ENCODE measurements at places on chromosomes 6 and 20.

DNA sequence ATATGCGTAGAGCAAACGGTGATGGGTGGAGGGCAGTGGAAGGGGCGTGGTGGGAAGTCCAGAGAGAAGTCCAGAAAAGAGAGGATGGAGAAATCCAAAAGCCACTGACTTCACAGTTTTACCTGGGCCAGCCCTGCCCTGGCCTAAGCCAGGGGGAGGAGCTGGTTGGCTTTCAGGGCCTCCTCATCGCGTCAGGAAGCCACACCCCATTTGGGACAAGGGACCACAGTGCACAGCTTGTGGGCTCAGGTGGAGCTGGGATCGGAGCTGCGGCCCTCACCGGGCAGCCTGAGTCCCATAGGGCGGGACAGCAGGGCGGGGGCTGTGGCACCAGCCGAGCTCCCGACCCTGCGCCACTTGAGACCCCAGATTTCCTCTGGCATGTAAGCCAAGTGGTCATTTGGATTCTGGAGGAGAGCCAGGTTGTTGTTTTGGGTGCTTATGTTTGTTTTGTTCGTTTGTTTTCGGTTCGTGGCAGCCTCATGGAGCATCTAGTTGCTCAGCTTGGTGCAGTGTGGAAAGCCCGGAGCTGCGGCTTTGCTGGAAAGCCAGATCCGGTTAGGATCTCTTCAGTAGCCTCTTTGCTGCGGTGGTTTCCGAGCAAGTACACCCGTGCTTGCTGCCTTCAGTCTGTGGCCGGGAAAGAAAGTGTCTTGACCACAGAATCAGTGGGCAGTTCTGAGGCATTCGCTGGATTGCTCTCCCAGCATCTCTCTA lies 42.2 kb downstream of the RIOK1 start:
- DNase-seq: no peak
- no peak overlapping the region for H3K27ac ChIP-seq
- H3K27me3 ChIP-seq: no peaks in the 10 kb centered on the region
- no peaks in the 10 kb centered on the region for H3K36me3 ChIP-seq
- H3K4me1 ChIP-seq: no peaks in the 10 kb centered on the region
- H3K4me3 ChIP-seq: no peak overlapping the region

DNA sequence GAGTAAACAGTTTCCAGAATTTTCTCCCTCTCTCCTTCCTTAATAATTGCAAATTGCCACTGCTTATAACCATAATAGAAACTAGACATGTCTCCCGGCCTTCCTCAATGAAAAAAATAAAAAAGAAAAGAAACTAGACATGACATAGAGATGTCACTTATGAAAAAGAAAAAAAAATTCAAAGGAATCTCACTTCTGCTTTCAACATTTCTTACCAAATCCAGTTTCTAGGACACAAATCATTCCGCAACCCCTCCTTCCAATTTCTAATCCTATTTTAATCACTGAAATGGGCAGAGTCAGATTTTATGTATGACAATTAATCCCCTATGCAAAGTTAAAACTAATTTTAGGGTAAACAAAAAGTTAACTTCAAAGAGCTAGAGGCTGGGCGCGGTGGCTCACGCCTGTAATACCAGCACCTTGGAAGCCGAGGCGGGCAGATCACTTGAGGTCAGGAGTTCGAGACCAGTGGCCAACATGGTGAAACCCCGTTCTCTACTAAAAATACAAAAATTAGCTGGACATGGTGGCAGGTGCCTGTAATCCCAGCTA lies 40.1 kb upstream of the EEF1A1 start:
- no peak overlapping the region for H3K4me3 ChIP-seq
- no peak for DNase-seq
- no peaks in the 10 kb centered on the region for H3K27me3 ChIP-seq
- peak overlapping the region; percentile 64 for H3K27ac ChIP-seq
- peaks cover 57% of the 10 kb centered on the region for H3K4me1 ChIP-seq
- H3K36me3 ChIP-seq: no peaks in the 10 kb centered on the region

DNA sequence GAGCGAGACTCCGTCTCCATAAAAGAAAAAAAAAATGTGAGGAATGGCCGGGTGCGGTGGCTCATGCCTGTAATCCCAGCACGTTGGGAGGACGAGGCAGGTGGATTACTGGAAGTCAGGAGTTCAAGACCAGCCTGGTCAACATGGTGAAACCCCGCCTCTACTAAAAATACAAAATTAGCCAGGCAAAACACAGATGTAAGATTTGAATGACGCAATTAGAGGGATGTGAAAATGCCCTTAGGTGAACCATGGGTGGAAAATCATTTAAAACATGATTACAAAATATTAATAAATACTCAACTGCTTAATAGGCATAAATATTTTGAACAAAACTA lies 20.9 kb downstream of the COL9A3 start:
- H3K36me3 ChIP-seq: no peaks in the 10 kb centered on the region
- H3K27ac ChIP-seq: no peak overlapping the region
- H3K4me3 ChIP-seq: no peak overlapping the region
- no peak for DNase-seq
- no peaks in the 10 kb centered on the region for H3K27me3 ChIP-seq

DNA sequence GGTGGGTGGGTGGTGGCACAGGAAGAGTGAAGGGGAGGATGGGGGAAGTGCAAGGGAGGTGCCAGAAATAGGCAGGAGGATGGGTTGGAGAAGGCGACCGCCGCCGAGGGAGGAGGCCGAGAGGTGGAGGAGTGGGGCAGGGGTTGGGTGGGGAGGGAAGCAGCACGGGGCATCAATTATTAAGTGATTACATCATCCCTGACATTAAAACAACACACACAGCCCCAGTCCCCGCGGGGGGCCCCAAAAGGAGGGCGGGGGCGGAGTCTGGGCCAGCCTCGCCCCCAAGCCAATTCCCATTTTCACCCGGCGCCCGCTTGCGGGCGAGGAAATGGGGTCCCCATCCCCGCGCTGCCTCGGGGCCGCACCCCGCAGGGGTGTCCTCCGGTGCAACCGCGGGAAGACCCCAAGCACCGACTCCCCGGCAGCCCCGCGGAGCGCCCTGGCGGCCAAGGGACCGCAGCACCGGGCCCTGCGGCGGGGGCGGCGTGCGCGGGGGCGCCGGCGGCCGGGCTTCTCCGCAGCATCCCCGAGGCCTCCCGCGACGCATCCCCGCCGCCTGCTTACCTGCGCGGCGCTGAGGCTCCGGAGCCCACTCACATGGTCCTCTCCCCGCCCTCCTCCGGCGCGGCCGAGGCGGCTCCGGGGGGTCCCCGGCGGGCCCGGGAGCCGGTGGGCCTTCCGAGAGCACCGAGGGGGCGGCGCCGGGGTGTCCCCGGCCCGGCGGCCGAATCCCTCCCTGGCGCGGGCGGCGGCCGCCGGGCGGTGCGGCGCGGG lies 663 bp downstream of the FYN start:
- no peak for DNase-seq
- no peak overlapping the region for H3K27ac ChIP-seq
- H3K4me3 ChIP-seq: peak overlapping the region; percentile 38
- no peaks in the 10 kb centered on the region for H3K27me3 ChIP-seq

DNA sequence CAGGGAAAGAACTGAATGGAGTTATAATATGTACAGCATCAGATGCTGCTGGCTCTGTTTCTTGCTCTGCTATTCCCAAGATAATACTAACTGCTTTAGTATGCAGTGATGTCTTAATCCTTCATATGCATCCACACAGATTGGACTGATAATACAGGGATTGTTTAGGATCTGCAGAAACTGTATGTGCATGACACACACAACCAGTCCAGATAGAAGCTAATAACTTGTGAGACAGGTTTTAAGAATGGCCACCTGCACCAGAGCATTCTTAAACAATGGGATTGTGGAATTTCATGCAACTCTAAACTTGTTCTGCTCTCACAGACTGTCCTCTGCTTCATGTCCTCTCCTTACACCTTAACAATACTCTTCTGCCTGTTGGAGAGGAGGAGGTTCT lies 90.9 kb downstream of the SPTLC3 start:
- H3K36me3 ChIP-seq: peaks cover 12% of the 10 kb centered on the region
- no peaks in the 10 kb centered on the region for H3K27me3 ChIP-seq
- DNase-seq: no peak

DNA sequence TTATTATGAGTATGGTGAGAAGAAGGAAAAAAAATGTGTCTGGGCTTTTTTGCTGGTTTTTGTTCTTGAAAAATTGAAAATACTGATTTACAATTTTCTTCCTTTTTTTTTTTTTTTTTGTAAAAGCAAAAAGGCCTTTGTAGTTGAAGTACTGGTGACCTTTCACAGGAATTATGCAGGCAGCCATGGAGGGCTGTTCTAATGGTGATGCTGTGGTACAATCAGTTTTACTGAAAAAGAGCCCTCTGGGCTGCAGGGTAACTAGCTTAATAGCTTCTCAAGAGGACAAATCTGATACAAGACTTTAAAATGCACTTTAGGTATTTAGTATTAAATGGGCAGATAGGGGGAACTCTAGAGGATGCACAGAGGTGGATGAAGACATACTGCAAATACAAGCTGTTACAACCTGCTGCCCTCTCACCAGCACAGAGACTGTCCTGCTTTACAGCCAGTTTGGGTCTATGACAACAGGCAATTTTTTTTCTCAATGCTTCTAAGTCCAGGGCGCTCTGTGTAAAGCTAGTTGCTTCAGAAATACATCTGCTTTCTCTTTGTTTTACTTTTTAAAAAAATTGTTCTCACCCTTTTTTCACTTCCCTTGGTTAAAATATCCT lies 61.6 kb upstream of the HS3ST5 start:
- no peak overlapping the region for H3K4me3 ChIP-seq
- H3K36me3 ChIP-seq: no peaks in the 10 kb centered on the region
- no peaks in the 10 kb centered on the region for H3K27me3 ChIP-seq
- H3K4me1 ChIP-seq: no peaks in the 10 kb centered on the region
- DNase-seq: no peak
- no peak overlapping the region for H3K27ac ChIP-seq

DNA sequence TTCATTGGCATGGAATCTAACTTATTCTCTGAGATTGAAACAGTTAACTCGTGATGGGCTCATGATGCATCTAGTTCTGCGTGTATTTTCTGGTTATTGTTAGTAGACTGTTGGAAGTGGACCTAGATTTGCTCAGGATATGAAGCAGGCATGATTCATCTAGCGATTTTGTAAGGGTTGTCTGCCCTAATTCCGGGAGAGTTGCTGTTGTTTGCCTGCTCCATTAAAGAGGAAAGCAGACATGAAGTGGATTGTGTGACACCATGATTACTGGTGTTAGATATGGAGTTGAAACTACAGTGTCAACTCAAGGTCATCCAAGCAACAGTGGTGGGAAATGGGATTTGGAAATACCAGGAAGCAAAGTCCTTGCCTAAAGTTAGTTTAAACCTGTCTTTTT lies 41.0 kb downstream of the SOX4 start:
- no peak overlapping the region for H3K27ac ChIP-seq
- H3K27me3 ChIP-seq: no peaks in the 10 kb centered on the region
- H3K4me1 ChIP-seq: no peaks in the 10 kb centered on the region
- no peak for DNase-seq
- H3K36me3 ChIP-seq: no peaks in the 10 kb centered on the region

DNA sequence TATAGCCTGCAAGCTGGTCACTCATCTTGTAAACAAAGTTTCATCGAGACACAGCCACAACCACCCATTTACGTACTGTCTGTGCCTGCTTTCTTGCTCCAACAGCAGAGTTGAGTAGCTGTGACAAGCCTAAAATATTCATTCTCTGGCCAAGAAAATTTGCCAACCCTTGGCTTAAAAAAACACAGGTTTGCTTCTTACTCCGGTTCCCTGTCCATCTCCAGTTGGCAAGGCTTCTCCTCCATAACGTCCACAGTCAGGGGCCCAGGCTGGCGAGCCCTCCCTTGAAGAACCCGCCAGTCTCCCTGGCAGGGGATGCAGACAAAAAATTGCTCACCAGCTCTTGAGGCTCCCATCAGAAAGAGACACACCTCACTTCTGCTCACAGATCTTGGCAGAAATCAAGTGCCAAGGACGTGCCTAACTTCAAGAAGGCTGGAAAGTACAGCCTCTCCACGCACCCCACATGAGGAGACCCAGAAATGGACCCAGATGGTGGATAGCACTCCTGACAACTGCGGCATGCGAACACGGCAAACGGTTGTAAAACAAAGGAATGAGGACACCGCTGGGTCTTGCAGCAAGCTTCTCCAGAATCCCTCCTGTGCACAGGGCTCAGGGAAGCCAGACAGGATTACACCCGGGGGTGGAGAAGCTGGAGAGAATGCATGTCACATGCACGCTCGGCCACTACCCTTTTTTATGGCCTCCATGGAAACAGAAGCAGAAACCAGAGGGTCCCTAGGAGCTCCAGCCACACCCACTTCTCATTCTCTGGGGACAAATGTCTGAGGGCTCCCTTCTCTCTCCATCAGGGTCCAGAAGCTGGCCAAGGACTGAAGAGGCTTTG lies 59.8 kb upstream of the SIRPA start:
- H3K36me3 ChIP-seq: no peaks in the 10 kb centered on the region
- no peak overlapping the region for H3K27ac ChIP-seq
- DNase-seq: peak; percentile 50

GRCh38 chr6:79180052-79180451 lies 54.4 kb downstream of the HMGN3 start:
- H3K4me1 ChIP-seq: peaks cover 21% of the 10 kb centered on the region
- H3K27ac ChIP-seq: no peak overlapping the region
- no peaks in the 10 kb centered on the region for H3K36me3 ChIP-seq

DNA sequence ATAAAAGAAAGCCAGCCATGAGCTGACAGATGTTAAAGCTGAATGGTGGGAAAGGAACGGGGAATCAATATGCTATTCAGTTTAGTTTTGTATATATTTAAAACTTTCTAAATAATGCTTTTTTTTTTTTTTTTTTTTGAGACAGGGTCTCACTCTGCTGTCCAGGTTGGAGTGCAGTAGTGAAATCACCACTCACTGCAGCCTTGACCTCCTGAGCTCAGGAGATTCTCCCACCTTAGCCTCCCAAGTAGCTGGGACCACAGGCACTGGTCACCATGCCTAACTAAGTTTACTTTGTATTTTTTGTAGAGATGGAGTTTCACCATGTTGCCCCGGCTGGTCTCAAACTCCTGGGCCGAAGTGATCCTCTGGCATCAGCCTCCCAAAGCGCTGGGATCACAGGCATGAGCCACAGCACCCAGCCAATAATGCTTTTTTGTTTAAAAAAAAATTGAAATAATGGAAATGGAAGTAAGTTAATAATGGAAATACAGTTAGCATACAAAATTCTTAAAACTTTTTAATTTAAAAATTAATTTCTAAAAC lies 19.1 kb downstream of the EPB41L2 start:
- no peak for DNase-seq
- no peak overlapping the region for H3K27ac ChIP-seq
- no peaks in the 10 kb centered on the region for H3K27me3 ChIP-seq
- 0 out of 2 replicates have a peak, but pooled peaks cover 5% of the 10 kb centered on the region for H3K4me1 ChIP-seq
- H3K4me3 ChIP-seq: no peak overlapping the region
